Hindlimb muscle (tissue), 1 donor: ENCODE measurements at places on chromosomes 3 and 15. TPM values are rescaled to one million over a fixed set of nuclear protein-coding genes. Genes with fewer than 3 reads are reported as not detected.

DNA sequence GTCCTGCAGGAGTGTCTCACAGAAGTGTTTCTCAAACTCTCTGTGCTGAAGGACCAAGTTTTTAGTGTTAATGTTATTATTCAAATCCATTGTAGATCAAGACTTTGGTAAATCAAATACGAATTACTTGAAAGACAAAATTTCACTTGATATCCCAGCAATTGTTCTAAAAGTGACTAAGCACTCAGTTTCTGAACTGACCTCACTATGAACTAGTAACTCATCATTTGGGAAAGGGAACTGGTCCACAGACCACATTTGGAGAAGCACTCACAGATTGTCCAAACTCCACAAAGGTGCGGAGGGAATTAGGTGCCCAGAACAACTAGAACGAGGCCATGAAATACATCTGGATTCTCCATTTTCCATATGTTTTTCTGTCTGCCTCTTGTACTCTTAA, 25.6 kb downstream of the FAM43A start:
- DNase-seq = no peak

- DNase-seq = no peak
Measured at GRCh38 chr3:121883507-121883906, 10.7 kb upstream of the SLC15A2 start.

DNA sequence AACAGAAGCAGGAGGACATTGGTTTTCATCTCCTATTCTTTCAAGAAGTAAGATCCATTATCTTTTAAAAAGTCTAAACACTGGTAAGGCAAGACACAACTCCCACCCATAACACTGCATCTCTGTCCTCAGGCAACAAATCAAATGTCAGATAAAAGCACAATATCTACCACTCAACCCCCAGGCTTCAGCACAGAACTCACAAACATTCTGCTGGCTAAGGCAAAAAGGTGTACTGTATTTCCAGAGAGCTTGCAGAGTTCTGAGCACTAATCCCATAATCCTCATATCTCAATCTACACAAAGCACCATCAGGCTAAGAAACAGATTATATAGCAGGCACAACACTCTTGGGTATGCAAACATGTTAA, 20.9 kb downstream of the RAF1 start:
- no peak for DNase-seq

- no peak for DNase-seq
Measured at GRCh38 chr3:42556089-42556632, 25.6 kb downstream of the SEC22C start.

DNA sequence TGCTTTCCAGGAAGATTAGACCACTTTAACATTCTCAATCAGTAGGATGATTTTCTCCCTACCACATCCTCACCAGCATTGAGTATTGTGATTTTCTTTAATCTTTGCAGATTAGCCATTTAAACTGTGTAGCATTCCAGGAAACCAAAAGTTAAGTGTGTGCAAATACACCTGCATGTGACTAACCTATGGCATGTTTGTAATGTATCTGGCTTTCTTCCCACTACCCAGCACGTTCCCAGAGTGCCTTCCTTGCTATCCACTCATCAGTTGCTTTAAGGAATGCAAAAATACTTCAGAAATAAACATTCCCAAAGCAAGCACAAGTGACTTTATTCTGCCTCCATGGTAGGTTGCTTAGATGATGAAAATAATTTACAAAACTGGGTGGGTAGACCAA, 74.2 kb downstream of the ATG7 start:
- no peak for DNase-seq

- no peak for DNase-seq
Measured at GRCh38 chr3:118400886-118401285, 633.8 kb downstream of the IGSF11 start.

GRCh38 chr15:62875626-62876021, 166.9 kb upstream of the TPM1 start:
- DNase-seq = no peak

DNA sequence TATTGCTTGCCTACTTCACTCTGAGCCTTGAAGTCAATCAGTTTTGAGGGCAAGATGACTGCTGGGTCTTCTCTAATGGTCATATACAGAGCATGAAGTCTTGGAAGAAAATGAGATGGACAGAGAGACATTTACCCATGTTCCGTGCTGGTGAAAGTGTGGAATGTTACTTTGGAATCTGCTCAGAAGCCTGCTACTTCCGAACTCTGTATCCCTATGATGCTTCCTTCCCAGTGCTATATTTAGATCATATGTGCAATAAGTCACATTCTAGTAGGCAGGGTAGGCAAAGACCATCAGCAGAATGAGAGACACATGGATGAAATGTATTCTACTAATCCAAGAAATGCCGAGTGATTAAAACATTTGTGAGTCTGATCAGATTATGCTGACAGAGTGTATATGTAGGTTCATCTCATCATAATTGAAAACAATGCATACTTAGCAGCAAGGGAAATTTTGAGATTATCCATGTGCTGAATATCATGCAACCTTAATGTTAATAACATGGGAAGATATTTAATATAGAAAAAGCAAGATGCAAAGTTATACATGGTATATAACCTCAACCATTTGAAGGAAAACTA, 60.5 kb downstream of the RAB7A start:
- no peak for DNase-seq

GRCh38 chr3:45704301-45704943, 15.2 kb downstream of the SACM1L start:
- DNase-seq = no peak

DNA sequence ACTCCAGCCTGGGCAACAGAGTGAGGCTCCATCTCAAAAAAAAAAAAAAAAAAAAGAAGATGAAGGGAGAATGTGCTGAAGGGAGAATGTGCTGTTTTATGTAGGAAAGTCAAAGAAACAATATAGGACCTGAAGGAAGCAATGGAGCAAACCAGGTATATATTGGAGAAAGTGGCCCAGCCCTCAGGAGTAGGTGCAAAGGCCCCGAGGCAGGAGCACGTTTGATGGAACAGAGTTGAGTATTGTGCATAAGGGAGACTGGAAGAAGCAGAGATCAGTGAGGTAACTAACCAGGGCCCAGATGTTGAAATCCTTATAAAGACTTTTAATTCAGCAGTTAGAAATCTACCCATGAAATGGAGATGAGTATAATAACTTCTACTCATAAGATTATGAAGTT, 79.6 kb downstream of the MAP2K5 start:
- DNase-seq = no peak

- DNase-seq = no peak
Measured at GRCh38 chr3:140834266-140835037, 107.2 kb upstream of the SLC25A36 start.

- DNase-seq = no peak
Measured at GRCh38 chr3:69386556-69387385, 883 bp upstream of the FRMD4B start.

- no peak for DNase-seq
Measured at GRCh38 chr3:38274864-38275649, 7.0 kb upstream of the SLC22A14 start.

GRCh38 chr15:49227602-49228001, 57.6 kb downstream of the GALK2 start:
- no peak for DNase-seq

DNA sequence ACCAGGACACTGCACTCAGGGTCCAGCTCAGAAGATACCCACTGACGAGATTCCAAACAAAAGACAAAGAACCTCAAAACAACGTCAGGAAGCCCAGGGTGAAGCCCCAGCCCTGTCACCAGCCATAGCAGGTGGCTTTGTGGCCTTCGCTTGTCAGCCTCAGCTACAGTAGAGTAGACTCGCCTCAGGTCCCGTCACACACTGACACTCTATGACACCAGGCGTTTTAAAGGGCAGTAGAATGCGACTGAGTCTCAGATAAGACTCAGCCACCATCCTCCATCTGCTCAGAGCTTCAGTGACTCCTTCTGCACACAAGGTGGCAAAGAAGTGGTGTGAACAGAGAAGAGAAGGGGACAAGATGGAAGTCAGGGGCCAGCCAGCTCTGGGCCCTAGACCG, 12.8 kb downstream of the RBPMS2 start:
- DNase-seq = no peak

DNA sequence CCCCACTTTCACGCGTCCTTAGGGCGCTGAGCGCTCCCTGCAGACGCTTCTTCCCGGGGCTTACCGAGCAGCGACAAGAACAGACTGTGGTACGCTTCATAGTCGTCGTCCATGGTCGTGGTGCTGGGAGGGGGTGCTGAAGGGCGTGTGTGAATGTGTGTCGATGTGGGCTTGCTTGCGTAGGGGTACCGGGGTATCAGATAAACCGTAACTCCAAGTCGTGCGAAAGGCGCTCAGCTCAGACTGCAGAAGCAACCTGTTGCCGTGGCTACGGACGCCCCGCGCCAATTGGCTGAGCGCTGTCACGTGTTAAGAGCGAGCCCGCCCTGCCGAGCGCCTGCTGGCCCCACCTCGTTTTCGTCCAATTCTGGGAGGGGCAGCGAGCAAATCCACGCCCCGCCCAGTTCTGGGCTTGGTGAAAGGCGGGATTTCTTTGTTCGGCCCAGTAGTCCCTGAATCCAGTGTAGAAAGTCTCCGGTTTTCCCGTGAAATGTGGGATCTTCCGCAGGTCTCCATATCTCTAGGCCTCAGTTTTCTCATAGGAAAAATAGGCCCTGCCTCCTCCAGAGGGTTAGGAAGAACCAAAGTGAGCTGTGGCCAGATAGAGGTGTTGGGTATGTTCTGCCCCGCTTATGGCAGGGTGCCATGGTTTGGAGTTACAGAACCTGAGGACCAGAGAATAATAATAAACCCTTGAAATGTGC, at the start of gene EFCAB12:
EFCAB12 (minus strand) TSS at position 261 of the 704 bp plus-strand sequence; CDS start at position 113, 148 bp downstream.
- DNase-seq = peak; percentile 94

- no peak for DNase-seq
Measured at GRCh38 chr15:61336026-61336638, 107.0 kb upstream of the RORA start.

GRCh38 chr3:24773798-24774197, 279.1 kb upstream of the THRB start:
- DNase-seq = peak; percentile 79

DNA sequence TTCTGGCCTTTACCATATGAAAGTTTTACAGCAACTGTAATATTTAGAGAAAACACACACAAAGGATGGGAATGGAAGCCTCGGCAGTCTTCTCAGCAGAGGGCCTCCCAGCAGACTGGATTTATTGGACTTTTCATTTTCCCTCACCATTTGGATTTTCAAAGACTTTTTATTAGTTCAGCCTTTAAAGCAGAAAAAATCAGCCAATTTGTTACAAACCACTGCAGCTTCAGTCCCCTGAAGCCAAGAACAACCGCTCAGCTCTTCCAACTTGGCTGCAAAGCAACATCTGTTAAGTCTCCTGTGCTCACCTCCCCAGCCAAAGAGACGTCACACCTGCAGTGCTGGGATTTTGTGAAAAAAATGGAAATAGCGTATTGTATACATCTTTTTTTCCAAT, 120.8 kb downstream of the GMPS start:
- peak; percentile 74 for DNase-seq

GRCh38 chr3:190122198-190122771, 1.6 kb upstream of the P3H2 start:
- DNase-seq = no peak

DNA sequence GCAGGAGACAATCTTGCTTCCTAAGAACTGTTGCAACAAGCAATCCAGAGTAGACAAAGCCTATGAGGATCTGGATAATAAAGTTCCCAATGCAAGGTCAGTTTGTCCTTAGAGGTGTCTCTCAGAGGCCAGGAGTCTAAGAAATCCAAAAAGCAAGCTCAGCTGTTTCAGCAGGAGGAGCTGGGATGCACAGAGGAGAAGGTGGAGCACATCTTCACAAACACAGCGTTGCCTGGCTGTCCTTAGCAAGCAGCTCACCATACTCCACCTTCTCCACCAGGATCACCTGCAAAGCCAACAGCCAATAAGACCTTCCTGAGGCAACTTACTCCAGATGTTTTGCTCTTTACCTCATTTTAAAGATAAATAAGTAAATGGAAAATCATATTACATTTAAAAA, 365 bp downstream of the ZBED2 start:
- no peak for DNase-seq

DNA sequence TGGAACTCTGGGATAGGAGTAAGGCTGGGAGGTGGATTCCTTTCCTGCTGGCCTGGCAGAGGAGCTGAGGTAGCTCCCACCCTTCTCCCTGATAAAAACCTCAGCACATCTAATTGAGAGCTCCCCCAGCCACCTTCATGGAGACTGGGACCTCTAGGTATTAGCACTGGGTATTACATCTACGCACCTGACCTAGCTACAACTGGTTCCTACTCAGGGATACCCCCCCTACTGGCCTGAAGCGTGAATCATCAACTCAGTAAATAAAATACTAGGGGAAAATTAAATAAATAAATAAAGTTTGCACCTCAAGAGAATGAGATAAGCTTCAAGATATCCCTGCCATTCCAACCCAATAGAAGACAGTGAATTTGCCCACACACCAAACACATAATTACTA, 140.4 kb downstream of the NEK10 start:
- DNase-seq = no peak

GRCh38 chr3:12487786-12488185, 3.5 kb downstream of the TSEN2 start:
- no peak for DNase-seq

DNA sequence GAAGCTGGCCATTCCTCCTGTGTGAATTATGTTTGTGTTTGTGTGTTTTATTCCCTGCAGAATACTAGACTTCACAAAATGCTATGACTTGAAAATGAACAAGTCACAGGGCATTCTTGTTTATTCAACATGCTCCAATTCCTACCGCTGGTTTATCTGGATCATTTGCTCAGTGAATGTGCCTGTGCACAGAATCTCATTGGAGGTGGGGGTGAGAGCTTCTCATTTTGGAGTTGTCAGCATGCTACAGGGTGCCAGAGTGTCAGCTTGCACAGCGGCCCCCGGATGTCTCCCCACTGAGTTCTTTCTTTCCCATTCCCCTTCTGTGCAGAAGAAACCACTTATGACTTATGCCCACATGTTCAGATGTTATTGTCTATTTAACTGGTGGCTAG, 428.7 kb downstream of the ROBO2 start:
- DNase-seq = no peak

DNA sequence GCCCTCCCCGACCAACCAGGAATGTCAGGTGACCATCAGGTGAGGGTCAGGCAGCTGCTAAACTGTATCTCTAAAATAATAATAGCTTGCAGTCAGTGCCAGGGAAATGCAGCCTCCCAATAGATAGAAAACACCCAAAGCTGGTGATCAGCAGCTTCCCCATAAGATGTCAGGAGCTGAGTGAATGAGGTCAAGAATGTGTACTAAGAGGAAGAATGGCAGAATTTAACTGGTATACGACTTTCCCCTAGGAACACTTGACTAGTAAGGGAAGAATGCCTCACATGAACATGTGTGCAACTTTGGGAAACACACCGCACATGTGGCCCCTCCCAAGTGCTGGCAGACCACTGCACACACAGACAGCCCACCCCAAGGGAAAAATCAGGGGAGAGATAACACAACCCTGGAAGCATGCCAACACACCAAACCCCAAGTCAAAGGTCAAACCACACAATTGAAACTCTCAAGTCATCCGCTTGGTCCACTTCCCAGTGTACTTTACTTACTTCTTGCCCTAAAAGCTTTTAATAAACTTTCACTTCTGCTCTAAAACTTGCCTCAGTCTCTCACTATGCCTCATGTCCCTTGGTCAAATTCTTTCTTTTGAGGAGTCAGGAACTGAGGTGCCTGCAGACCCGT, 806.5 kb downstream of the OTOL1 start:
- DNase-seq = no peak

SKOR1 gene
- polyA plus RNA-seq = 0.67 TPM

PDZRN3 gene
- polyA plus RNA-seq = 91.6 TPM

IL20RB gene
- polyA plus RNA-seq = 0.97 TPM

ACOX2 gene
- 23.0 TPM for polyA plus RNA-seq

ARHGEF26 gene
- polyA plus RNA-seq = 11.3 TPM

MYLK gene
- polyA plus RNA-seq = 23.9 TPM

ASTE1 gene
- polyA plus RNA-seq = 5.5 TPM

ATP2B2 gene
- polyA plus RNA-seq = 7.1 TPM

CEP97 gene
- 12.4 TPM for polyA plus RNA-seq

MYRIP gene
- polyA plus RNA-seq = 0.83 TPM

USF3 gene
- 19.3 TPM for polyA plus RNA-seq

ZBED2 gene
- not detected for polyA plus RNA-seq

PCLAF gene
- 25.9 TPM for polyA plus RNA-seq
